WERI-Rb-1 (cell line): ENCODE measurements at places on chromosomes 2 and 18.

DNA sequence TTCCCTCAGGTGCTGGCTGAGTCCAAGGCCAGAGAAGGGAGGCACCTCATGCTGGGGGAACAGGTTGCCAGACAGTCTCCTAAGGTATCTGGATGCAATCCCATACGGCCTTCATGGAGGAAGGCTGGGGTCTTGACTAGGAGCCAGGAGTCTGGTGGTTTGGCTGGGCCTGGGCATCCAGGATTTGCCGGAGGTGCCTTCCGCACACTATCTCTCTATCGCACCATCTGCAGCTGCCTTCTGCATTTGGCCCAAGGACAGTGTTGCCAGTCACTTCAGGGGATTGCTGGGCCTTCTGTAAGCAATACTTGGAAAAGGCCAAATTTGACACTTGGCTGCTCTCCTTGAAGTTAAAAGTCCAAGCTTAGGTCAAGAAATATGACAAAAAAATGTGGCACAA is 327.2 kb downstream of the EN1 start:
- DNase-seq = no peak

DNA sequence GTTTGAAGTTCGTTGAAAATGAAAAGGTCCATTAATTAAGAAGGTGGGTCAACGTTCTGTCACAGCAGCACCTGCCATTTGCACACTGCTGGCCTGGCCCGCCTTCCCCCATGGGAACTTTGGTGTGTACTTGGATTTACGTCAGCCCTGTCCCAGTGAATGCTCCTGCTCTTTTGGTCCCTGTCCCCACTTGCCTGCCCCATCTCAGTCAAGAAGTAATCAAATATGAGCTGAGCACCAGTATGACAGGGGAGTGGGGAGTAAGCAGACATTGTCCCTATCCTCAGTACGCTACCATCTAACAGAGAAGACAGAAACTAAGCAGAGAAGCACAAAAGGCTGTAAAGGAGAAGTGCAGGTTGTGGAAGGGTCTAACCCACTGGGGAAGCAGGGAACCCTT is 65.1 kb downstream of the SLC4A3 start:
- no peak for DNase-seq

DNA sequence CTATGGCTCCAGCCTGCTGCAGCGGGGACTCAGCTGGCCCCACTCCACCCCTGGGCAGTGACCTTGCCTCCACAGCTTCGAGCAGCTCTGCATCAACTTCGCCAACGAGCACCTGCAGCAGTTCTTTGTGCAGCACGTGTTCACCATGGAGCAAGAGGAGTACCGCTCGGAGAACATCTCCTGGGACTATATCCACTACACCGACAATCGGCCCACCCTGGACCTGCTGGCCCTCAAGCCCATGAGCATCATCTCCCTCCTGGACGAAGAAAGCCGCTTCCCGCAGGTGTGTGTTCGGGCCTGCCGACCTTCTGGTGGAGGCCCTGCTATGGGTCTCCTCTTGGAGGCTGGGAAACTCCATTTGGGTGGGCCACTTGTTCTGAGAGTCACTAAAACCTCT is 48.6 kb downstream of the MYO7B start:
- no peak for DNase-seq

GRCh38 chr2:11830708-11831301 is 84.4 kb downstream of the LPIN1 start:
- DNase-seq = no peak

- DNase-seq = peak; percentile 54
Observed at GRCh38 chr2:67216881-67217280, 180.3 kb upstream of the ETAA1 start.

GRCh38 chr18:400456-400855 is 100.0 kb downstream of the COLEC12 start:
- no peak for DNase-seq

GRCh38 chr18:22447792-22448191 is 30.1 kb upstream of the CTAGE1 start:
- no peak for DNase-seq

- no peak for DNase-seq
Observed at GRCh38 chr18:3960142-3960541, 495.0 kb downstream of the DLGAP1 start.

DNA sequence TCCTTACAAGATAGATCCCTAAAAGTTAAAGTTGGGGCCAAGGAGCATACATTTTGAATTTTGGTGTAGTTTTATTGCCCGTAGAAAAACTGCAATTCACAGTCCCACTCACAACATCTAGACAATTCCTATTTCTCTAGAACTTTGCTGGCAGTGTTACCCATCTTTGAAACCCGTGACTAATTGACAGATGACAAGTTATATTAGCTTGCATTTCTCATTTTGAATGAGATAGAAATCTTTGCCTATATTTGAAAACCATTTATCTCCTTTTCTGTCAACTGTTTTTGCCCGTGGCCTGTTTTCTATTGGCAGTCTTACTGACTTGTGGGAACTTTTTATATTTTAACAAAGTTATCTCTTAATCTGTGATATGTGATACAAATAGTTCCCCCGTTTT is 50.0 kb downstream of the OXER1 start:
- DNase-seq = no peak

- no peak for DNase-seq
Observed at GRCh38 chr2:188598551-188598950, 306.9 kb downstream of the GULP1 start.

- no peak for DNase-seq
Observed at GRCh38 chr18:49303379-49303778, 157.1 kb downstream of the DYM start.

- DNase-seq = peak; percentile 89
Observed at GRCh38 chr2:231926180-231926741, at the start of gene NPPC. Gene NPPC, minus strand, starts transcription at chr2:231926396. Its CDS starts 147 bp downstream, at chr2:231926249.

DNA sequence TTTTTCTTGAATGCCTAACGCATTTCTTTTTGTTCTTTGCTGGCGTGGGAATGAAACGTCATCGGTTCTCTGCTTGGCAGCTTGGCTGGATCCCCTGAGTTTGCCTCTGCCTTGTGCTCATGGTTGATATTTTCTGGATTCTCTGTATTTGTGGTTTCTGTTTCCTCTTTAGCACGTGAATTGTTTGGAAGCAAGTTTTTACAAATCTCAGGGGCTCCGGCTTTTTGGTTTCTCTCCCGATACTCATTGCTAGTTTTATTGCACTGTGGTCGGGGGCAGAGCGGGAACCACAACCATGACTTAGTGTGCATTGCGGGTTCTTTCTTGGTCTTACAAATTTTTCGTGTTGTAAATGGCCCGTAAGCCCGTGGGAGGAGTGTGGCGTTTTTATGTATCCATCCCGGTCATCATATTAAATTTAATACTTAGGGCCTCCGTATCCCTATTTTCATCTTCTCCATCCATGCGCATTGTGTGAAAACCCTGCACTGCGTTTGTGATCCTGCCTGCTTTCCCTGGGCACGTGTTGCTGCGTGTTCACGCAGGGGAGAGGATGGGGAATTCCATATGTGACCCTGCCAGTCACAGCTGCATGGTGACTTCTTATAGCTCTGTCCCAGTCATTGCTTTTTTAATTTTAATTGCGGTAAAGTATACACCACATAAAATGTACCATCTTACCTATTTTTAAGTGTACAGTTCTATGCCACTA is 9.4 kb downstream of the RAMP1 start:
- no peak for DNase-seq

DNA sequence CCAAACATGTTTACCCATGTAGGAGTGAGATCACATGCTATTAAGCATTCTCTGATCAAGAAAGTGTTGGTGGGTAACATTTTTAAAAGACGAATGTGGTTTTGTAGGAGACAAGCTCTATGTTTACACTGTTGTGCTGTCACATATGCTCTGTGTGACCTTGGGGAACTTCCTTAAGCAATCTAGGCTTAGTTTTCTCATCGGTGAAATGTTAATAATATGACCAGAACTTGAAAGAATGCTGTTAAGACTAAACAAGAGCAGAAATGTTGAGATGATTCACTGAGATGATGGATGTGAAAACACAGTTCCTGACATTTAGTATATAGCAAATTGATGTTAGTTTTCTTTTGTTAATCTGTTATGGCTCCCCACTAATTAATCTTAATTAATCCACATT is 860.9 kb upstream of the CNTNAP5 start:
- DNase-seq = no peak

DNA sequence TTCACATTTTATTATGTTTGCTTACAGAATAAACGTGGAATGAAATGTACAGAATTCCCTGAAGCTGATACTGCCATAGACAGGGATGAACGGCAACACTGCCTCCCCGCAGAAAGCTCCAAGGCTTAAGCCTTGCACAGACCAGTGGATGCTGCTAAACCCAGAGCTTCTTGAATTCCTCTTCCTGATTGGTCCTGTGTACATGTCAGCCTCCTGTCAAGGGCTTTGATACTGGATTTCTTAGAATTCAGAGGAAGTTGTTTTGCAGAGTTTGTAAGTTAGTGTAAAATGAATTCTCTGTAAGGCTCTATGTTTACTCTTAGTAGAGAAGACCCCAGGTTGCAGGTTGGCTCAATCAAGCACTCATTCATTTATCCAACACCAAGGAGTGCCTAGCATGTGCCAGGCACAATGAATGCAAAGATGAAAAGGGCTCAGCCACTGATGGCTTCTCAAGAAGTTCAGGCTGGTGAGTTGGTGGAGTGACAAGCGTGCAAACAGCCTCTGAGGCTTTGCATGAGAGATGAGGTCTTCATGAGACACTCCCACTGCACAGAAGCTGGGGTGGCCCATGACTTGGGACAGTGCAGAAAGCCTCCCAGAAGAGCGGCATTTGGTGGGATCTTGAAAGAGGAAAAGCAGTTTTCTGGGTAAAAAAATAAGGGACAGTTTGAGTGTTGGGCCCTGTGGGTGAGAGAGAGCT is 50.4 kb downstream of the ACKR3 start:
- no peak for DNase-seq

DNA sequence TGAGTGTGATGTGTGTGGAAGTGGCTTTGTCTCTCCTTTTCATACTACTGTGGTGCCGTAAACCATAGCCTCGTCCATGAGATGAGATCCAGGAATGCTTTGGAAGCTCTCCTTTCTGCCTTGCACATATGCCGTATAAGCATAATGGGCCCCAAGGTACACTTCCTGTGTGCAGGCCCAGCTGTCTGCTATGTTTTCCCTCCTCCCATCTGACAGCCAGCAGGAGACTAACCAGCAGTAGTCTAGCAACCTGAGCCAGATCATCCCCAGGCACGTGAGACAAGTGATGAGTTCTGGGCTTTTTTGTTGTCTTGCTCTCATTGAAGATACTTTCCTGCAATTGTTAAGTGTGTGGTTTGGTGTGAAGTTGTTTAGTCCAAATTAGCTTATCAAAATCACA is 555.5 kb upstream of the LRRTM4 start:
- peak; percentile 74 for DNase-seq

DNA sequence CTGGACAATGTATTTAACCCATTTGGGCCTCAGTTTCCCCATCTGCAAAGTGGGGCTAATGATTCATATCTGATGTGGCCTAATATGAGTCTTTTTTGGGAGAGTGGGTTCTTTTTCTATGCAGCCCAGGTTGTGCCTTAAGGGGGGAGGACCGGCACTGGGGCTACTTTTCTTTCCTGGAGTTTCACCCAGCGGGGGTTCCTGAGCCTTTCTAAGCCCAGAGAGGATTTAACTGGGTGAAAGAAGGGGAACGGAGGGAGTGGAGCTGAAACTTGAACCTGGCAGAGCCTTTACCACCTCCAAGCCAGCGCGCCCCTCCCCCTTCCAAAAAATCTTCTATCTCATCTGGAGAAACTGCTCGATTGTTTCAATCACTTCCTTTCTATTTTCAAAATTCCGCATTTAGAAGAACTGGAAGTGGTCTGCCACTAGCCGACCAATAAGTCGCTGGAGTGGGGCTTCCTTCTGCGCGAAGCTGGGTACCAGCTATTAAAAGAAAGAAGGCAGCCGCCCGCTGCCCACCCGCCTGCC is 205.0 kb upstream of the SMAD2 start:
- peak; percentile 71 for DNase-seq

GRCh38 chr18:27411013-27411412 is 225.9 kb upstream of the CHST9 start:
- no peak for DNase-seq

DNA sequence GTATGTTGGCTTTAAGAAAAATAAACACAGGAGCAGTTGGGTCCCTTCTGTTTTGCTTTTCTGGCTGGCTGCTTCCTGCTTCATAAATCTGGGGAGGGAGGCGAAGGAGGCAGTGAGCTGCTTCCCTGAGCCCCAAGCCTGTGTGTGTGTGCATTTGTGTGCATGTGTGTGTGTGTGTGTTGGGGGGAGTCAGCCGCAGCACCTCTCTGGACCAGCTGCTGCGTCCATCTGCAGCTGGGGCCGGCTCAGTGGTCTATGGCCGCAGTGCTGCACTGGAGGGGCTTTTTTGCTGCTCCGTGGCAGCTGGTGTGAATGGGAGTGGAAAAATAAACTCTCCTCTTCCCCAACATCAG is 192.3 kb downstream of the RNF144A start:
- DNase-seq = no peak

DNA sequence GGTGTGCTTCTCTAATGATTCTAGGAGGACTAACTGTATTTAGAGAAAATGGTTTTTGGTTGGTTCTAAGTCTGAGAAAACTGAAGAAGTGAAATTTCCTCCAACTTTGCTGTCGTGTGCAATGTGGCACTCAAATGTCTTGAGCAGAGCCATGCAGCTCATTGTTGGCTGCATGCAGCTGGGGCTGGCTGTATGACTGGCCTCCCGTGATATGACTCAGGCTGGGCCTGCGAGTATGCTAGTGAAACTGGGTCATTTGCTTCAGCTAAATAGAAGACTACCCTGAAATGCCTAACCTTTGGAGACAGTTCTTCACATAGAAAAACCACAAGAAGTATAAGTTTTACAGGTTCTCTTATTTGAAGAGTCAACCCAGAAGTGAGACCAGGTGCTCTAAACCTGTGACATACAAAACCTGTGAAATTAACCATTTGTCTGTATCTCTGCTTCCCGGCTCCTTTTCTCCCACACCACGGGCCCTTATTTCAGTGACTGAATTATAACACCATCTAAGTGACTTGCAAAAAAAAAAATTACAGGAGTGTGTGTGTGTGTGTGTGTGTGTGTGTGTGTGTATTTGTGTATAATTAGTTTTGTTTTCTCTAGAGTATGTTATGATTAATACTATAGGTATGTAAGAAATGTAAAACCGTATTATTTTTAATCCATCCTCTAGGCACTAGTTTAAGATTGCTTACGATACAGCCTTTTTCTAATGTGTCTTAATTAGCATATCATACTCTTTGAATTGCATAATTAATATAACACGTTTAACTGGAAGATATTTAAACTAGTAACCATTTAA is 15.9 kb downstream of the POLI start:
- no peak for DNase-seq

GRCh38 chr18:44036501-44036900 is 644.2 kb upstream of the SETBP1 start:
- DNase-seq = no peak

DNA sequence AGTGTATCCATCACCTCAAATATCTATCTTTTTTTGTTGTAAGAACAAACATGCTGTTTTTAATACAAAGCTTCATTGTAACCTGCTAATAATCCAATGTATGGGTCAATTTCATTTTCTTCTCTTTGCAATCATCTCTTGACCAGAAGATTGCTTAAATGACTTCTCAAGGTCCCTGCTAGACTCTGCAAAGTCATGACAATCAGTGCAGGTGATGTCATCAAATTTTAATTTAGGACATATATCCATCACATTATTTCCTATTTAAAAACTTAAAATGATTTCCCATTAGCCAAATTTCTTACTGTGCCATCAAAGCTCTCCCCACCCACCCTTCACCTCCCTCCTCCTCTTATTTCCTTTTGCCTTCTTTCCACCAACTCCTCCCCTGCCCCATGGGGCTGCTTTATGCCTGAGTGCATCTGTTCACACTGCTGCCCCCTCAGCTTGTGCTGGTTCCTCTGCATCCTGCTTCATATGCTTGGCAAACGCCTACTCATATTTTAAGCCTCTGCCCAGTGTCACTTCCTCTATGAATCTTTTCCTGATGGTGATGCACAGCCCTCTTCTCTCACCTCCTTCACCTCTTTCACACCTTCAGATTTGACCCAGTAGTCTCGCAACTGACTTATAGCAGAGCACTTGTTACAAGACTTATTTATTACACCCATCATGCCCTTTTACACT is 20.3 kb downstream of the PLEK start:
- no peak for DNase-seq
